Activated naive CD4-positive, alpha-beta T cell treated with anti-CD3 and anti-CD28 coated beads, Interleukin-2, amount 10 ng/mL, durations not matched to agents 7 days and 5 days (primary cell): ENCODE measurements at places on chromosomes 1 and 21.
A peak's percentile ranks its signal among the peaks of the same experiment; 100 is the strongest.

DNA sequence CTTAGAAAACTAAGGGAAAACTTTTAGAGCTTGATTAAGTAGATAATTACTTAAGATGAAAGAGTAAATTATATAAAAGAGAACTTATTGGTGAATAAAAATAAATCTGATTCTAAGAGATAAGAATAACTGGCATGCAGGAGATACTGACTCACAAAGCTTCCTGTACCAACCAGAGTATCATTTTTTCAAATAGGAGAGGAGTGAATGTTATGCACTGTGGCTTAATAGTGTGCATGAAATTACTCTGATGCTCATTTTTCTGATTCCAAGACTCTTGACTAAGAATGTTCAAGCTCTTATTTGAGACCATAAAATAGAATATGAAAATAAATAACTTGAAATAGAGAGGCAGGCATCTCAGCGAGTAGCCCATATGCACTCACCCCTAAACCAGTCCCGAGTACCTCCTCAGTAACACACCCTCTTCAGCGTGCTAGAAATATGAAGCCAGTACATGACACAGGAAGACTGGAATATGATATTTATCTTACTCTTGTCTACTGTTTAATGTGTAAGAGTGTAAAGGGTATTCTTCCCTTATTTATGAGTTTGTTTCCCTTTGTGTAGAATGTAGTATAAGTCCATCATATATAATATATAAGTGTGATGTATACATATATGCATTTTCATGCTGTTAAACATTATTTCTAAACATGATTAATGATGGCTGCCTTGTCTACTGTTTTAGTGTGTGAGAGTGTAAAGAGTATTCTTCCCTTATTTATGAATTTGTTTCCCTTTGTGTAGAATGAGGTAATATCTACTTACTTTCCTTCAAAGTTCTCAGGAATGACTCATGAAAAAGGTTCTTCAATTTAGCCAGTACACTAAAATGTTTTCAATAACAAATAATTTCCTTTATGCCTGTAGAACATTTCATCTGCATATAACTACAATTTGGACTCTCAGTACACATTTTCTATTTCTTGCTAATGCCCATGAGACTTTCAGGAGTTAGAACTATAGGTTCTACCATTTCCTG is 99.2 kb upstream of the PALMD start:
- no peak for DNase-seq

DNA sequence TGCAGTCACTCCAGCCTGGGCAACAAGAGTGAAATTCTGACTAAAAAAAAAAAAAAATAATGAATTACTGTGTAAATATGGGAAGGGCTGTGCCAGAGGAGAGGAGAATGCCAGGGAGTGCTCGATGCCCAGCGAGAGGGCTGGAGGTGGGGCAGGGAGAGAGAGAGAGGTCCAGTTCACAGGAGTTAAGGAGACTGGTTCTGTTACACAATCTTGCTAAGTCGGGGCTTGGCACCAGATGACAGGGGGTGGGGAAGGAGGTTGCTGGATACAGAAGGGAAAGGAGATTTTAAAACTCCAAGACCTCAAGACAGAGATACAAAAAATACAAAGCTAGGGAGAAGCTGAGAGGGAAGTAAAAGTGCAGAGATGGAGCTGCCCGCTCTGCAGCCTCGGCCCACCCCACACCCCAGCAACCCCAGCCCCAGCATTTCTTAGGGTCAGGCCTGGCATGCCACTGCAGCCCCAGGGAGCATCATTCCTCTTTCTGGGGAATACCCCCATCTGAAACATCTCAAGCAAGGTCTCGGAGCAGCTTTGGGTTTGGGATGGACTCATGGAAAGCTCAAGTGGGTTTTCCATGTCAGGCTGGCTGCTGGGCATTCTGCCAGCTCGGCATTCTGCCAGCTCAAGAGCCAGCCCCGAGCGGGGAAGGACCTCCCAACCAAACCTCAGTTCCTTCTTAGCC is 991 bp downstream of the SELENBP1 start:
- no peak for DNase-seq

DNA sequence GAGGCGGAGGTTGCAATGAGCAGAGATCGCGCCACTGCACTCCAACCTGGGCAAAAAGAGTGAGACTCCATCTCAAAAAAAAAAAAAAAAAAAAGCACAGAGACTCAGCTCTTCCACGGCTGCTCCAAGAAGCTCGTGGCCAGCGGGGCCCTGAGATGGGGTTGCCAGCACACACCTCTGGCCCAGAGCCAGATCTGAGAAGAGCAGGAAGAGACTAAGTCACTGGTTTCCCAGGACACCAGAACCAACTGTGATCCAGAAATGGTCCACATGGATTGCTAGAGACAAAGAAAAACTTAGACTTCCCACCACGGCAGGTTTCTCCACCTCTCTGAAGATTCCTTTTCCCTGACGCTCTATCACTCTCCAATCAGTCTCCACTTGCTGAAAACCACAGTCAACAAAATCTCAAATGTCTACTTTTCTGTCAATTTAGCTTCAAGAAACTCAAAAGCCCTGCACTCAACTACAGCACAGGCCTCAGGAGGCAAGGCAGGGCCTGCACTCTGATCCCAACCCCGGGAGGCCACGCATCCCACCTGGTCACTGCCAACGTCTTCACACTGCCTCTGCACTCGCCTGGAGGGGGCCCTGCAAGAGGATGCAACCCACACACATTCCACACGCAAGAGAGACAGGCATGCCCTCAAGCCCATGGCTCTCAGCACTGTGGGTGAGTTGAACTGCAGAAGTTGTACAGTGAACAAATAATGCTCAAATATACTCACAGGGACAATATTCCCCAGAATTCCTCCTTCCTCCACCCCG is 79.0 kb downstream of the NPHP4 start:
- no peak for DNase-seq

DNA sequence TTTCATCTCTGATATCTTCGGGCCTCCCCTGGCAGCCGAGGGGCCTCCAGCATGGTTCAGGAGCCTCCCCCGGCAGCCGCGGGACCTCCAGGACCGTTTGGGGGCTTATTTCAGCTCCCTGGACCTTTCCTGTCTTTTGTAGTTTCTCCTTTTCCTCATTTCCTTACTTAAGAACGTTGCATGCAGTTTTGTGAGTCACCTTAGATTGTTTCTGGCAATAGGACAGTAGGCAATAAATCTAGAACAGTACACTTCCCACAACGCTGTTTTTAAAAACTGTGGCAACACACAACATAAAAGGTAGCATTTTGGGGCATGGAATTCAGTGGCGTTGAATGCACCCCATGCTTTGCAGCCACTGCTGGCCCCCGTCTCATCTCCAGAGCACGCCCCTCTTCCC is 24.4 kb downstream of the FAAP20 start:
- no peak for DNase-seq

- DNase-seq, result no peak
Observed at GRCh38 chr1:94919241-94920030, 7.5 kb downstream of the CNN3 start.

- no peak for DNase-seq
Observed at GRCh38 chr1:175750366-175751071, 7.1 kb upstream of the TNR start.

DNA sequence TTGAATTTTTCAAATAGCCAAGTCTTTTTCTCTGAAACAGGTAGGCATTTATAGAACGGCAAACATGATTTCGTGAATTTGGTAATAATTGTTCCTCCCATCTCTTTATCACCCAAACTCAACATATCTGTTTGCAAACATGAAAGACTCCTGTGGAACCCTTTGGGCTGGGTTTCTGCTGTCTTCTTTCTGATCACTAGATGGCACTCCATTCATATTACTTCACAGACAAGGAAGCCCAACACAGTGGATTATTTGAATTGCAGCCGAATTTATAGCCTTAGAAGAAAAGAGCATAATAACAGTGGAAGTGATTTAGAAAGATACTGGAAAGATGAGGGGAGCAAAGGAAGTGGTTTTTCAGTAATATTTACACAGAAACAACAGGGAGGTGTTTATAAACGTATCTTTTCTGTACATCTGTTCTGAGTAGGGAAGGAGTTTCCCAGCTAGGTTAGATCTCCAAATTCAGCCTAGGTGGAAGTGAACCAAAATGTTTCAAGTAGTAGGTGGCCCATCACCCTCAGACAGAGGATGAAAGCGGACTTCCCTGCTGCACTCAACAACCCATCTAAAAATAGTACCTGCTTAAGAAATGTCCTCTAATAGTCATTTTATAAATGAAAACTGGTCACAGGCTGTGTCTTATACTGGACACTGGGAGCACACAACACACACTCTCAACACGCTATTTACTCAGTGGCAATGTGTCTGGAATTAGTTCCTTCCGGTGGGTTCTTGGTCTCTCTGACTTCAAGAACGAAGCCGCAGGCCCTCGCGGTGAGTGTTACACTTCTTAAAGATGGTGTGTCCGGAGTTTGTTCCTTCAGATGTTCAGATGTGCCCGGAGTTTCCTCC is 67.6 kb downstream of the MAP3K21 start:
- DNase-seq, result peak; percentile 29

DNA sequence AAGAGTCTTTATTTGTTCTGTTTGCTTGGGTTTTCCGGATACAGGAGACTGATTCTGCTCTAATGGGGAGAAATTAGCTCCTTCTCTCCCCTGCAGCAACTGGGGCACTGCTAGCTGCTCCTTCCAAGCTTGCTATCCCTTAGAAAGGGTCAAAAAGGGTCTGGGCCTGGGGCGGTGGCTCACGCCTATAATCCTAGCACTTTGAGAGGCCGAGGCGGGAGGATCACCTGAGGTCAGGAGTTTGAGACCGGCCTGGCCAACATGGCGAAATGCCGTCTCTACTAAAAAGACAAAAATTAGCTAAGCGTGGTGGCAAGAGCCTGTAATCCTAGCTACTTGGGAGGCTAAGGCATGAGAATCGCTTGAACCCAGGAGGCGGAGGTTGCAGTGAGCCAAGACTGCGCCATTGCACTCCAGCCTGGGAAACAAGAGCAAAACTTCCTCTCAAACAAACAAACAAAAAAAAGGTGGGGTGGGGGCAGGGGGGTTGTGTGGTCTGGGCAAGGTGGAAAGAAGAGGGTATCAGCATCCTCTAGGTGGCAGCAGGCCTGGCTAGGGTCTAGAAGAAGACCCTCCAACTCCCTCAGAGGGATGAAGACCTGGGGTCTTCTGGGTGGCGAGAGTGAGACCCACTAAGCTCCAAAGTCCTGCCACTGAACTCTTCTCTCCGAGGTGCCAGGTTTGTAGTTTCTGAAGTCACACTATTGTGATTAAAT is 15.4 kb upstream of the TBX15 start:
- no peak for DNase-seq

DNA sequence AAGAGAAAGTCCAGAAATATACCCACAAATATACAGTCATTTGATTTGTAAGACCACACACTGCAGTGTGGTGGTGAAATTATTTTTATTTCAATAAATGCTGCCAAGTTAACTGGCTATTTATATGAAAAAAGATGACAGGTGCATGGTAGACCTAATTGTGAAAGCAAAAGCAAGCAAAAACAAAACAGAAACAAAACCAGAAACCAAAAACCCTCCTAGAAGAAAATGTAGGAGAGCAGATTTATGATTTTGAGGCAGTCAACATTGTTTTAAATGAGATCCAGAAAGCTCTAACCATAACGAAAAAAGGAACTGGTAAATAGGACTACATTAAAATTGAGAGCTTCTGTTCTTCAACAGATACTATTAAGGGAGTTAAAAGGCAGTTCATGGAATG is 303.6 kb downstream of the PRDM2 start:
- DNase-seq, result no peak

- no peak for DNase-seq
Observed at GRCh38 chr1:84899969-84900368, 7.0 kb upstream of the LPAR3 start.

- no peak for DNase-seq
Observed at GRCh38 chr1:169118227-169118626, 11.7 kb downstream of the ATP1B1 start.
